ENCODE measurements at places on chromosomes 5 and 9. TPM values are rescaled to one million over a fixed set of nuclear protein-coding genes. Genes with fewer than 3 reads are reported as not detected.

CCDC192 gene
- not detected for total RNA-seq

PCDHB8 gene
- total RNA-seq = 2.6 TPM

GRCh38 chr5:122311497-122311960 lies 508 bp upstream of the SNCAIP start:
- no peak for DNase-seq

GRCh38 chr5:55344392-55344992 lies 36.7 kb downstream of the MTREX start:
- DNase-seq = no peak

GRCh38 chr9:26937816-26938371 lies 9.1 kb downstream of the PLAA start:
- no peak for DNase-seq

DNA sequence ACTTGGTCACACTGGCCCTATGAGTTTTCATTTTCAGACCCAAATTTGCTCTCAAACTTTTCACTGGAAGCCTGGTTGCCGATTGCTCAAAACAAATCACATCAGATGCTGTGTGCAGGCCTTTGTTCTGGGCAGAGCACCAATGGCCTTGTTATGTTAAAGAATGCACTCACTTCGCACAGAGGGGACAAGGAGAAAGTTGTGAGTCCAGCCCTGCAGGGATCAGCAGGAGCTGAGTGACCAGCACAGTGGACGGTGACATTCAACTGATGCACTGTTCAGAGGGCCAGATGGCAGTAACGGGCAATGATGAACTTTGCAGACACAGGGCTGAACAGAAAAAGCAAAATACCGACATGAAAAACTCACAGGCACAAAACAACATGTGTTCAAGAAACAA lies 86.1 kb downstream of the BARX1 start:
- no peak for DNase-seq

GRCh38 chr9:107397076-107398044 lies 92.2 kb downstream of the KLF4 start:
- no peak for DNase-seq

GRCh38 chr9:131809941-131810344 lies 70.1 kb upstream of the RAPGEF1 start:
- DNase-seq = no peak

DNA sequence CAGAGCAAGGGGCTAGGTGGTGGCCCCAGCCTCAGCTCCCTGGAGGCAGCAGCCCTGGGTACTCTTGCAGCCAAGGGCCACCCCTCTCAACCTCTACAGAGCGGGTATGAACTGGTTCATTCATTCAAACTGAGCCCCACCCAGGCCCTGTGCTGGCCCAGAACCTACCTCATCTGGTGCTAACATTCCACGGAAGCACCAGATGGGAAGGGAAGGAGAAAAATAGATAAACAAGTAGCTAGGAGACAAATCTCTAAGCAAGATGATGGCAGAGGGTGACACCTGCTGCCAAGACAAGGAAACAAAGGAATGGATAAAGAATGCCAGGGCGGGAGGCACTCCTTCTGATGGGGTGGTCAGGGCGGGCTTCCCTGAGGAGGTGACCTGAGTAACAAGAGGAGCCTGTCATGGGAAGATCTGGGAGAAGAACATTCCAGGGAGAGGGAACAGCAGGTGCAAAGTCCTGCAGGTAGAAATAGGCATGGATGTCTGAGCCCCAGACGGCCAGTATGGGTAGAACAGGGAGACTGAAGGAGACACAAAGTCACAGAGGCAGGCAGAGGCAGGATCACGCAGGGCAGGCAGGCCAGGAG lies 6.1 kb downstream of the ST6GALNAC4 start:
- DNase-seq = no peak

DNA sequence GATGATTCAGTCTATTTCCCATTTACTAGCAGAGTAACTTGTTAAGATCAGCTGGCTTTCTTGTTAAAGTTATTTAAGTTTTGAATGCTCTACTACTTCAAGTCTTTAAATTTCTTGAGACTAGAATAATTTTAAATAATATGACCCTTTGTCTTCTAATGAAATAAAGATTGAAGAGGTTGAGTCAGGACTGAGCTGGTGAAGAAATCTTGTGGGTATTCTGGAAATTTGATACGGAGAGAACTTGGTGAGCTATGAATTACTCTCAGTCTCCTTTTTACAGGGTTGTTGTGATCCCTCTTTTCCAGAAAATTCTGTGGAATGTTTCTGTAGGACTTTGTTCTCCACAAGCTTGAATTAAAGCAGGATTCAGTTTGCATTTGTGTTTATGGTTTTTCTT lies 29.3 kb downstream of the RNF20 start:
- DNase-seq = no peak

DNA sequence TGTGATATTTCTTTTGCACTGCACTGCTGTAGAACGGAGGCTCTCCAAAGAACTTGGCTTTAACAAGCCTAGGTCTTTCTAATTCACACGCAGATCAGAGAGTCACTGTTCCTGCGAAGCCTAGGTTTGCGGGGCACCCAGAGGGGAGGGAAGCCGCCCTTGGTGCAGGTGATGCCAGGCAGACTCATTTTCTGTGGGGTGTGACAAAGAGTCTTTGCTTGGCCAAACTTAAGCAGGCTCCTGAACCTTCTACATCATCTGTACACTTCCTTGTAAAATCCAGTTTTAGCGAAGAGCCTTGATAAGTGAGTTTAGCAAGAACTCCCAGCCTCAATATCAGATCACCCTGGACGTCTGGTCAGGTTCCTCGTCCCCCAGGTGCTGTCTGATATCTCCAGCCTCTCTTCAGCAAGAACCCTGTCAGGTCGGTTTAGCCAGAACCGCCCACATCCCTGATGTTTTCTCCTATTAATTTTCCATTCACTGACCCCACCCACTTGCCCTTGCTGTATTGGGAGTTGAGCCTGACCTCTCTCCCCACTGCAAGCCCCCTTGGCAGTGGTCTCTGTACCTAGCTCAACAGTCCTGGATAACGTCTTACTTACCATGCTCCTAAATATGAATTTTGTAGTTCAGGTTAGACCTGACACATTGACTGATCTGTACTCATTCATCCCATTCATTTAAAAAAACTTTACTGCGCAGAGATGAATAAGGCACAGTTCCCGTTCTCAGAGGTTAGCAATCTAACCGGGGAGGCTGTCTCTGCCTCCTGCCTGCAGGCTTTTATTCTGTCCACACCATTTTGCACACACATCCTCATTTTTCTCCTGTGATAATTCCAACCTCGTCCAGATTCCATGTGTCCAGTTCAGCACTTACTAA lies 880 bp upstream of the UBAC1 start:
- no peak for DNase-seq

DNA sequence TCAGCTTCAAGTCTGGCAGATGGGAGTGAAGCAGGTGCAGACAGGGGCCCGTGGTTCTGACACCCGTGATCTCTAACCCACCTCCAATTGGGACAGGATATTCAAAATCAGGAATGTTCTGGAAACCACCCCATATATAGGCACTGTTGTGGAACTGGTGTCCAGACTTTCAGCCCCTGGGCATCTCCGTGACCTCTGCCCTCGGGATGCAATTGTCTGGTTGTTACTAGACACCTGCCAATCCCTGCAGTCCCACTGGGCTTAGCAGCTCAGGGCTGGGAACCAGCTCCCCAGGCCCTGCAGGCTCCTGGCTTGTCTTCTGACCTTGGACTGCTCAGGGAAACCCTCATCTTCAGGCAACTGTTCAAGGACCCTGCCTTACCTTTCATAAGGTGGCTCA lies 38.8 kb downstream of the NTNG2 start:
- DNase-seq = no peak

GRCh38 chr5:134124289-134125038 lies 10.0 kb downstream of the TCF7 start:
- DNase-seq = no peak

DNA sequence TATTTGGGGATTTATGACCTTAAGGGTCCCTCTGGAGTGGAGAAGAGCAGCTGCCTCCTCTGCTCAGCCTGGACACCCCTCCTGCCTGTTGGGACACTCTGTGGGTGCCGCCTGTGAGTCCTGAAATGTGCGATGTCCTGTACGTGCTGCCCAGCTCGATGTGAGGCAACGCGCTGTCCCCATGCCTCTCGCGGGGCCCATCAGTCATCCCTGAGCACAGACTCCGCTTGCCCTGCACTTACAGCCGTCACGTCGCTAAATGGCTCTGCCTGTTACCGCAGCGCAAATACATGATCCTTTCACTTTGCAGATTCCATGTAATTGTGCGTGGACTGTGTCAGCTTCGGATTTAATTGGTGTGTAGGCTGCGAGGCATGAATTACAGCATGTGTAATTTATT lies 27.1 kb downstream of the IRX4 start:
- no peak for DNase-seq

GRCh38 chr5:168311061-168311566 lies 19.7 kb downstream of the WWC1 start:
- no peak for DNase-seq

DNA sequence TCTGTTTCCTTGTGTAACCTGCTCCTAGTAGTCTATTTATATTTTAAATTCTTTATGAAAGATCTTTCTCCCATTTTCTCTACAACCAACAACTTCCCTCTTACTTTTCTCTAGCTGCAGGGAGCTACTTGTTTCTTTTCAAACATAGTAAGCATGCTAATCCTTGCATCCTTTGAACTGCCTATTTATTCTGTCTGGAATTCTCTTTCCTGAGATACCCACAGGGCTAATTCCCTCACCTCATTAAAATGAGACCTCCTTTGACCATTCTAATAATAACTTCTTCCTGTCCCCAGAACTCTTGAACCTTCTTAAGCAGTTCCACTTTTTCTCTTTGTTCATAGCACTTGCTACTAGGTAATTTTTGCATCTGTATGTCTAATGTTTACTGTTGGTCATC lies 620.6 kb upstream of the CDH18 start:
- no peak for DNase-seq

- DNase-seq = no peak
Measured at GRCh38 chr5:132788508-132788907, 11.5 kb upstream of the SEPTIN8 start.

GRCh38 chr5:179599566-179599965 lies 23.9 kb downstream of the HNRNPH1 start:
- no peak for DNase-seq

All from lower lobe of right lung (tissue), 2 donors.